ENCODE measurements at places on chromosomes 2 and 18. TPM values are rescaled to one million over a fixed set of nuclear protein-coding genes. Genes with fewer than 3 reads are reported as not detected.

MC4R gene
- not detected for total RNA-seq

VPS4B gene
- total RNA-seq: 58.3 TPM

DLGAP1 gene
- 6.6 TPM for total RNA-seq

LPIN2 gene
- 34.8 TPM for total RNA-seq

RTP5 gene
- not detected for total RNA-seq

GPAT2 gene
- total RNA-seq: 16.2 TPM

LDLRAD4 gene
- 112 TPM for total RNA-seq

STARD6 gene
- total RNA-seq: not detected

- no peaks in the 10 kb centered on the region for H3K4me1 ChIP-seq
- no peak for DNase-seq
- H3K36me3 ChIP-seq: no peaks in the 10 kb centered on the region
- no peaks in the 10 kb centered on the region for H3K27me3 ChIP-seq
Measured at GRCh38 chr18:68735483-68736343, 20.8 kb upstream of the TMX3 start.

GRCh38 chr2:182377467-182377866, 49.4 kb downstream of the PDE1A start:
- no peak overlapping the region for H3K4me3 ChIP-seq
- no peaks in the 10 kb centered on the region for H3K27me3 ChIP-seq
- H3K4me1 ChIP-seq: peaks cover 5% of the 10 kb centered on the region
- no peak overlapping the region for H3K27ac ChIP-seq
- no peaks in the 10 kb centered on the region for H3K36me3 ChIP-seq
- DNase-seq: no peak

- no peaks in the 10 kb centered on the region for H3K4me1 ChIP-seq
- H3K4me3 ChIP-seq: no peak overlapping the region
- H3K36me3 ChIP-seq: no peaks in the 10 kb centered on the region
- H3K27ac ChIP-seq: no peak overlapping the region
Measured at GRCh38 chr2:199455545-199456382, 2.0 kb downstream of the SATB2 start.

- H3K4me3 ChIP-seq: no peak overlapping the region
- no peaks in the 10 kb centered on the region for H3K27me3 ChIP-seq
- H3K27ac ChIP-seq: no peak overlapping the region
- no peak for DNase-seq
Measured at GRCh38 chr2:37568565-37568964, 102.9 kb downstream of the CDC42EP3 start.

DNA sequence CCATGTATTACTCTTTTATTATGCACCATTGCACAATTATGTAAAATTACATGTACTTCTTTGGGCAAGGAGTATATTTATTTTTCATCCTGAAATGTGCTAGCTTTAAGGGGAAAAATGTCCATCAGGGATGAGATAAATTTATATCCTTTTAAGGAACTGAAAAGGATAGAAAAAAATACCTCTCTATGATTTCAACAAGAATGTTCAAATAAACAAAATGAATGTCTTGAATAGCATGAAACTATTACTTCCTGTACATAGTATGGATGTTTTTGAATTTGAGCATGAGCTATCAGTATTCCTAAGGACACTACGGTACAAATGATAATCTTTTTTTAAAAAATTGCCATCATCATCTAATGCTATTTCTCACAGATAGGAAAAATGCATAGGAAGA, 1611.9 kb upstream of the ZEB2 start:
- H3K4me1 ChIP-seq: no peaks in the 10 kb centered on the region
- no peak for DNase-seq
- no peak overlapping the region for H3K4me3 ChIP-seq
- no peak overlapping the region for H3K27ac ChIP-seq
- no peaks in the 10 kb centered on the region for H3K36me3 ChIP-seq
- H3K27me3 ChIP-seq: no peaks in the 10 kb centered on the region

GRCh38 chr2:207241198-207241597, 75.5 kb upstream of the KLF7 start:
- no peak overlapping the region for H3K4me3 ChIP-seq
- no peaks in the 10 kb centered on the region for H3K36me3 ChIP-seq
- H3K4me1 ChIP-seq: peaks cover 3% of the 10 kb centered on the region
- H3K27me3 ChIP-seq: no peaks in the 10 kb centered on the region
- no peak for DNase-seq
- H3K27ac ChIP-seq: no peak overlapping the region

GRCh38 chr2:10046931-10047330, 3.6 kb downstream of the KLF11 start:
- H3K27me3 ChIP-seq: no peaks in the 10 kb centered on the region
- peak; percentile 22 for DNase-seq
- no peak overlapping the region for H3K27ac ChIP-seq
- no peaks in the 10 kb centered on the region for H3K36me3 ChIP-seq
- no peaks in the 10 kb centered on the region for H3K4me1 ChIP-seq

DNA sequence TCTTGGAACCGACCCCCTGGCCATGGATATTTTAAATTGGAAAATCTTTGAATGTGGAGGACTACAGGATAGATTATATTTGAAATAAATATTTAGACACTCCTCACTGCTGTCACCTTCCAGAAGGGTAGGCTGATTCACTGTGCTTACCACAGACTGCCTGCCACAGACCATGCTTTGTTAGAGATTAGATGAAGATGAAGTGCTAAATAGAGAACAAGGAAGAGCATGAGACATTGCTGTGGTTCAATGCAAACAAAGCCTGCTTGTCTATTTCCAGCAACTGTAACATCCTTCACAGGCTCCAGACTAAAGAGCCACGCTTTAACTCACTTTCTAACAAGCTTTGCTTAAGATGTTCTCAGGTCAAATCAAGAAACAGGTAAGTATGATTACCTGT, 81.0 kb upstream of the TMEM17 start:
- H3K27me3 ChIP-seq: no peaks in the 10 kb centered on the region
- no peak overlapping the region for H3K4me3 ChIP-seq
- no peaks in the 10 kb centered on the region for H3K4me1 ChIP-seq
- H3K36me3 ChIP-seq: no peaks in the 10 kb centered on the region

- no peaks in the 10 kb centered on the region for H3K36me3 ChIP-seq
- no peak overlapping the region for H3K4me3 ChIP-seq
- H3K27ac ChIP-seq: no peak overlapping the region
- no peaks in the 10 kb centered on the region for H3K27me3 ChIP-seq
- no peaks in the 10 kb centered on the region for H3K4me1 ChIP-seq
- DNase-seq: no peak
Measured at GRCh38 chr2:25298776-25299431, 42.8 kb downstream of the DNMT3A start.

GRCh38 chr2:206423147-206423546, 20.2 kb upstream of the ADAM23 start:
- no peaks in the 10 kb centered on the region for H3K4me1 ChIP-seq
- H3K4me3 ChIP-seq: no peak overlapping the region
- no peaks in the 10 kb centered on the region for H3K36me3 ChIP-seq
- H3K27ac ChIP-seq: no peak overlapping the region
- DNase-seq: no peak
- H3K27me3 ChIP-seq: no peaks in the 10 kb centered on the region

GRCh38 chr18:830315-830901, 18.4 kb upstream of the YES1 start:
- no peaks in the 10 kb centered on the region for H3K4me1 ChIP-seq
- DNase-seq: no peak
- no peak overlapping the region for H3K27ac ChIP-seq
- H3K4me3 ChIP-seq: no peak overlapping the region
- H3K36me3 ChIP-seq: no peaks in the 10 kb centered on the region
